WTC11 (cell line): ENCODE measurements at places on chromosomes 7 and 10. TPM values are rescaled to one million over a fixed set of nuclear protein-coding genes. Genes with fewer than 3 reads are reported as not detected.

GRCh38 chr7:144713850-144714249 lies 122.0 kb downstream of the TPK1 start:
- no peaks in the 10 kb centered on the region; the same call in 1 of the 2 replicates for H3K4me1 ChIP-seq
- no peak overlapping the region for H3K27ac ChIP-seq
- no peaks in the 10 kb centered on the region for H3K36me3 ChIP-seq

DNA sequence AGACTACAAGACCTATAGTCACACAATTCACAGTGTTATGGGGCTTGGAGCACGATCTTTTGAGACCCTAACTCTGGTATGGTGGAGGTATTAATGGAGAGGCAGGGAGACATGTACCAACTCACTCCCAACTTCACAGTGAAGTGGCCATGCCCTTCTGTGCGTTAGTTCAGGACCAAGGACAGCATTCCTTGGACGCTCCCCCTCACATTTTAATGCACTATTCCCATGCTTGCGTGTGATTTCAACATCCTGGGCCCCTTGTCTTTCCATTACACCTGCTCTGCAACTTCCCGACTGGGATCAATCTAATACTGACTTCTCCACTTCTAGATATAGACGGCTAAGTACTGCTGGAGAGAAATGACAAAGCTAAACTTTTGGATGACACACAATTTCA lies 72.7 kb downstream of the PLCE1 start:
- peak; percentile 46 for DNase-seq
- no peak overlapping the region for H3K4me3 ChIP-seq
- no peak overlapping the region for H3K27ac ChIP-seq
- H3K4me1 ChIP-seq, result no peaks in the 10 kb centered on the region
- H3K36me3 ChIP-seq, result no peaks in the 10 kb centered on the region

- peaks cover 3% of the 10 kb centered on the region; the same call in 1 of the 2 replicates for H3K27me3 ChIP-seq
- H3K4me3 ChIP-seq, result no peak overlapping the region
- DNase-seq, result peak; percentile 14
- peaks cover 34% of the 10 kb centered on the region for H3K36me3 ChIP-seq
Measured at GRCh38 chr10:58016614-58017013, 251.1 kb downstream of the IPMK start.

DNA sequence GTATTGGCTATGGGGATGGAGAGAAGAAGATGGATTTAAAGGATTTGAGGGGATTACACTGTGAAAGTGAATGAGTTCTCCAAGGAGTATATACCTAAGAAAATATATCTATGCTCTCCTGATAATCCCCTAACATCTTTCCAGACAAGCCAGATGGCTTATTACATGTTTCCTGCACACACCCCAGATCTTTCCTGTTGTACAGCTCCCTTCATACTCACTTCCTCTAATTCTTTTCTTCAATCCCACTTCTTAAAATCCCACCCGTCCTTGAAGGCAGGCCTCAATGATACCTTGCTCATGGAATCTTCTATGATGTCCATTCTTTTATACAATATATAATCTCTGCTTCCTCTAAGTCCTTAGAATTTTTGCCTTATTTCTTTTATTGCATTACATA lies 317.2 kb upstream of the DGKB start:
- H3K4me1 ChIP-seq, result peaks cover 6% of the 10 kb centered on the region
- no peak for DNase-seq
- H3K27me3 ChIP-seq, result no peaks in the 10 kb centered on the region
- no peak overlapping the region for H3K4me3 ChIP-seq

DNA sequence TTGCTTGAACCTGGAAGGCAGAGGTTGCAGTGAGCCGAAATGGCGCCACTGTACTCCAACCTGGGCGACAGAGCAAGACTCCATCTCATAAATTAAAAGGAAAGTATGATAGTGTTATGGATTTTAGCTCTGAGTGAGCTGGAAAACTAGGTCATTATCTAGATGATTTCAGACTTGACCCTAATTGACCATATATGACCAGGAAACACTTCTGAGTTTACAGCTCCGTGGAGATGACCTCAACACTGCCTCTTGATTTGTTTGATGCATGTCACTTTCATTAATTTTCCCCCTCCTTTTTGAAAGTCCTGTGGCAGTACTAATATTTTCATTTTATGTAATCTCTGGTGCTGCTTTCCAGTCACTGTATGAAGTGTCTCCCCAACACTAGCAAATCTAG lies 7.8 kb upstream of the SEC61A2 start:
- no peaks in the 10 kb centered on the region for H3K4me1 ChIP-seq
- H3K36me3 ChIP-seq, result peaks cover 53% of the 10 kb centered on the region
- H3K27me3 ChIP-seq, result no peaks in the 10 kb centered on the region
- DNase-seq, result no peak
- no peak overlapping the region for H3K4me3 ChIP-seq

Gene PMPCB
- 74.4 to 77.6 TPM (median 75.5 TPM) in 3 replicates for total RNA-seq
